ENCODE measurements at places on chromosomes 4 and X. TPM values are rescaled to one million over a fixed set of nuclear protein-coding genes. Genes with fewer than 3 reads are reported as not detected.

PNMA3 gene
- total RNA-seq = not detected

SRPX2 gene
- 39.8 TPM for total RNA-seq

FGFR3 gene
- total RNA-seq = 0.62 TPM

SHISA3 gene
- total RNA-seq = 0.58 TPM

USP53 gene
- total RNA-seq = 31.1 TPM

PIGA gene
- total RNA-seq = 19.9 TPM

NIPAL1 gene
- 3.0 TPM for total RNA-seq
